ENCODE measurements at places on chromosomes 1 and 21.
A peak's percentile ranks its signal among the peaks of the same experiment; 100 is the strongest.

DNA sequence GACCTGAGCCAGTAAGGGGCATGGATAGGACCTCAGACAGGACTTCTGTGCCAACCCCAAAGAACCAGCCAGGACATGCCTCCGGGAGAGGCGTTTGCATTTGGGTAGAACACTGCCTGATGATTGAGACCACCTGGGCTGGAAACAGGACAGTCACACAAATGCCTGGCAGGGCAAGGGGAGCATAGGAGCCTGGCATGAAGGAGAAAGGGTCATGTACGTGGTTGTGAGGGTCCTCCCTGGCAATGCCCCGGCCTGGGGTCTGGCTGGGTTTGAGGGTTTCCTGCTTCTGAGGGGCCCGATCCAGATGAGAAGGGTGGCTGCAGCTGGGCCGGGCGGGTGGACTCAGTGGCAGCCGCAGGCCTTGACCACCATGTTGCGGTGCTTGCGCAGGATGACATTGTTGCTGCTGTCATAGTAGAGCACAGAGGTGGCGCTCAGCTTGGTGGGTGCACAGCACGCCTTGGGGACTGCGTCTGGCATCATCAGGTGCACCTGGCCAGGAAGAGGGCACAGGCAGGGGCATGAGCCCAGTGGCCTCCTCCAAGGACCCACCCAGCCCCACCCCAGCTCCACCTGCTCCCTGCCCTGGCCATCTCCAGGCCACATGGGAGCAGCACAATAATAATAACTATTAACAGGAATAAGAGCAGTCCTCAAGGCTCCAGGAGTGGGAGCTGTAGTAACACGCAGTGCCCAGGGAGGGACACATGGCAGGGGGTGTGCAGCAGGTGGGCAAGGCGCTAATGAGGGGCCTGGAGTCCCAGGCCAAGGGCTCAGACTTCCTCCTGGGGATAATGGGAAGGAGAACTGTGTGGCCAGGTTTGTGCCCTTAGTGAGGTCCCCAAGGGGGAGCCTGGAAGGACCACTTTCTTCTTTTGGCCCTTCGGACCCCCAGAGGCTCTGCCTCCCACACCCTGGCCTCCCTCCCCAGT is 10.8 kb downstream of the OXCT2 start:
- H3K4me3 ChIP-seq = no peak overlapping the region
- no peaks in the 10 kb centered on the region for H3K27me3 ChIP-seq
- H3K36me3 ChIP-seq = peaks cover 14% of the 10 kb centered on the region
- no peaks in the 10 kb centered on the region for H3K4me1 ChIP-seq

DNA sequence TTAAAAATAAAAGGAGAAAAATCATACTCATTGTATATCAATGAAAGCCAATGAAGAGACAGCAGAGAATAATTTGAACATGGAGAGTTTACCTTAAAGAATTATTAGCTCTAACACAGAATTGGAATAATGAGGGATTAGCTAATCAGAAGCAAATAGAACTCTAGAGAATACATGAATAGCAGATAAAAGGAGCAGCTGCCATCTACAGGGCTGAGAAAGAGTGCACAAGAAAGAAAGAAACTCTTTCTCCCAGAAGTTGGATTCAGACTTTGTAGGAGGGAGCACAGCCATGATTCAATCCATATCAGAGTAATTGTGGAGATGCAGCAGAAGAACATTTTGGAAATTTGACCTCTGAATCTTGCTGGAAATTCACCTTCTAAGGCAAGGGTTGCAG is 1171.2 kb downstream of the PLA2G4A start:
- no peaks in the 10 kb centered on the region for H3K36me3 ChIP-seq
- no peak for DNase-seq
- no peak overlapping the region for H3K4me3 ChIP-seq
- H3K4me1 ChIP-seq = no peaks in the 10 kb centered on the region
- H3K27me3 ChIP-seq = no peaks in the 10 kb centered on the region

DNA sequence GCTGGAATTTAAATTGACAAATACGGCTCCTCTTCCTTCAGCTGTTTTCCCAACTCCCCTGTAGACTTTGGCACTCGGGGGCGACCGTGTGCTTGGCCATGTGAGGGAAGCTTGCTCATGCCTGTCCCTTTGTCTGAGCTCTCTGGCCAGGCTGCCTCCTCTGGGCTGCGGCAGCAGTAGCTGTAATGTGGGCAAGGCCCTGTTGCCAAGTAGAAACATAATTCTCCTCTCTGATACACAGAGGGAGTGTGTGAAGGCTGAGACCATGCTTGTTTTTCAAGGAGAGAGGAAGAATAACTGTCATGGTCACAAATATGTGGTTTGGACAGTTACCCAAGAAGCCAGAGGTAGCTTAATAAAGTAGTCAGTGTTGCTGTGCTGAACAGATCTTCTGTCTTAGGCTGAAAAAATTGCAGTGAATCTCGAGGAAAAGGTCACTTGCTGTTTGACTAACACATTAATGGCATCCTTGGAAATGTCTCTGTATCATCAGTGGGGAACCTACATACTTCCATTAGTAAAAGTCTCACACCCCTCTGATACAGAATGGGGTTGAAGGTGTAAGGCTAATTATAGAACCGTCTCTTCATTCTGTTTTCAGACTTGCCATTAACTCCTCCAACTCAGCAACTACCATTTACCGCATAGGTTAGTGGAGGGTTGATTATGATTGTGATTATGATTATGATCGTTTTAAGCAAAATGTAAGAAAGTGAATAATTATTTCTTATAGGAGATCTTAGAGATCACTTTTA is 94.6 kb downstream of the TGFB2 start:
- no peak overlapping the region for H3K27ac ChIP-seq
- H3K4me1 ChIP-seq = no peaks in the 10 kb centered on the region
- peaks cover 3% of the 10 kb centered on the region for H3K27me3 ChIP-seq
- DNase-seq = no peak

DNA sequence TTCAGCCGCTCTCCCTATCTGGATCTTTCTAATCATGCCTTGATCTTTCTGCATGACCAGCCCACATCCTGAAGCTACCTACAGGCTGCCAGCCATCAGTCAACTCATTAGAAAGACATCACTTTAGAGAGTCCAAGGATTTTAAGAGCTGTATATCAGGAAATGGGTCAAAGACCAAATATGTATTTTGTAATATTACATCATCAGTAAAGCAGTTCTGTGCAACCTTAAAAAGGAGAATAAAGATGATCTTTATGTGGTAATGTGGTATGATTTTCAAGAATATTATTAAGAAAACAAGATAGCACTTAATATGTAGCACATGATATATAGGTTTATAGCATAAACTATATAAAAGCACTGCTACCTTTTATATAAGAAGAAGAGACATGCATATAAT is 47.6 kb downstream of the SLC30A7 start:
- H3K4me1 ChIP-seq = peaks cover 43% of the 10 kb centered on the region
- H3K27me3 ChIP-seq = peaks cover 3% of the 10 kb centered on the region
- DNase-seq = no peak
- H3K36me3 ChIP-seq = peaks cover 77% of the 10 kb centered on the region

GRCh38 chr1:185559684-185560331 is 174.4 kb upstream of the HMCN1 start:
- H3K27me3 ChIP-seq = no peaks in the 10 kb centered on the region
- DNase-seq = peak; percentile 74
- H3K4me3 ChIP-seq = peak overlapping the region; percentile 52
- H3K27ac ChIP-seq = peak overlapping the region; percentile 66
- H3K36me3 ChIP-seq = peaks cover 3% of the 10 kb centered on the region

DNA sequence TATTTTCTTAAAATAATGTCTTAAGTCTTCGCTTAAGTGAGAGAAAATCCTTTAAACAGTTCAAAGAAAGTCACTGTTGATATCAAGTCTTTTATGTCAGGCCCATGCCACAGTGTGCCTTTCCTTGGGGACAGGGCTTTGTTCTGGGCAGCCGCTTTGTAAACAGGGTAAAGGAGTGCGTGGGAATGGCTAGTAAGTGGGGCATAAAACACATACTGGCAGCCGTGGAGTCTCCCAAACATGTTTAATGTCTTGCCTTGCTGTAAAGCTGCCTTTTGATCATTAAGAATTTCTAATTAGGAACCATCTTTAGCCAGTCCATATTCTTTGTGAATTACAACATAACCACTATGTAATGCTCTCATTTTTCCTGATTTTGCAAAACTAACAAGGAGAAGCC is 99.7 kb downstream of the PHTF1 start:
- H3K27me3 ChIP-seq = no peaks in the 10 kb centered on the region
- no peak overlapping the region for H3K27ac ChIP-seq
- no peaks in the 10 kb centered on the region for H3K4me1 ChIP-seq
- H3K4me3 ChIP-seq = no peak overlapping the region
- DNase-seq = no peak
- no peaks in the 10 kb centered on the region for H3K36me3 ChIP-seq

- no peaks in the 10 kb centered on the region for H3K36me3 ChIP-seq
- peaks cover 12% of the 10 kb centered on the region for H3K27me3 ChIP-seq
- DNase-seq = no peak
- H3K4me3 ChIP-seq = no peak overlapping the region
- H3K27ac ChIP-seq = no peak overlapping the region
These were observed 122.3 kb upstream of the SLC44A3 start for GRCh38 chr1:94697839-94698238.

DNA sequence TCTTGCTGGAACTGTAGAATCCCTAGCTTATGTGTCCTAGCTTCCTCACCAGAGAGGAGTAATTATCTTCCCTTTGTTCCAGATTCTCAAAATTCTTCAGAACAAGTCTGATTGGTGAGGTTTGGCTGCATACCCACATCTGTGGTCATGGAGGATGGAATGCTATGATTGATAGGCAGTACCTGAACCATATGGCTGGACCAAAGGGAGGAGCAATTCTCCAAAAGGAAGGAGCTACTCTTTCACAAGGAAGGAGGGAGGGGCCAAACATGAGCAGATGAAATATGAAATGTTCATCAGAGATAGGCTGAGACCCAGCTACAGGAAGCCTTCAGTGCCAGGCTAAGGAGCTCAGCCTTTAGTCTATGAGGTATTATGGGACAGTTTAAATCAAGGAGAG is 5.0 kb upstream of the RNF19B start:
- DNase-seq = no peak
- peaks cover 13% of the 10 kb centered on the region for H3K36me3 ChIP-seq
- H3K4me1 ChIP-seq = peaks cover 49% of the 10 kb centered on the region
- peaks cover 8% of the 10 kb centered on the region for H3K27me3 ChIP-seq
- H3K27ac ChIP-seq = no peak overlapping the region

GRCh38 chr1:145796753-145797152 is 27.1 kb downstream of the RNF115 start:
- no peak overlapping the region for H3K27ac ChIP-seq
- peaks cover 31% of the 10 kb centered on the region for H3K4me1 ChIP-seq
- H3K27me3 ChIP-seq = no peaks in the 10 kb centered on the region
- DNase-seq = no peak
- no peak overlapping the region for H3K4me3 ChIP-seq

DNA sequence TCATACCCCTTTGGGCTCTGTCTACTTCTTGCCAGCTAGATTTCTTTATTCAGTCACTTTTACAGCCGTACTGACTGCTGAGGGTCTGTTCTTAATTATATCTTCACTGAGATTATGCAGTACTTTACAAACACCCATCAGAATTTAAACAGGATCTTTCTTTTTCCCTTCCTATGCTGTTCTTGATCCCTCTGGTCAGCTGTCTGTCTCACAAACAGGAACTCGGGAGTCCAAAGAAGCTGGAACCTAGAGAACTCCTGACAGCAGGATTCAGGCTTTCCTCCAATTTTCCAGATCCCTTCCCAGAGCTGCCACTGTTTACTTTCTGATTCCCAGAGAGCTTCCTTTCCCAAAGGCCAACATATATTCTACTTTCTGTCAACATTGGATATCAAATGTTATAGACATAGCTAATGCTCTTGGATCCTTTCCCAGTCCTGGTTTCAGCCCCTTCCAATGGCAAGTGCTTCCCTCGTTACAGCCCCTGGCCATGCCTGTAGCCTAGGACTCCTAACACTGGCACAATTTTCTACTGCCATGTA is 59.5 kb downstream of the ATP2B4 start:
- H3K4me3 ChIP-seq = no peak overlapping the region
- no peak for DNase-seq
- no peak overlapping the region for H3K27ac ChIP-seq

DNA sequence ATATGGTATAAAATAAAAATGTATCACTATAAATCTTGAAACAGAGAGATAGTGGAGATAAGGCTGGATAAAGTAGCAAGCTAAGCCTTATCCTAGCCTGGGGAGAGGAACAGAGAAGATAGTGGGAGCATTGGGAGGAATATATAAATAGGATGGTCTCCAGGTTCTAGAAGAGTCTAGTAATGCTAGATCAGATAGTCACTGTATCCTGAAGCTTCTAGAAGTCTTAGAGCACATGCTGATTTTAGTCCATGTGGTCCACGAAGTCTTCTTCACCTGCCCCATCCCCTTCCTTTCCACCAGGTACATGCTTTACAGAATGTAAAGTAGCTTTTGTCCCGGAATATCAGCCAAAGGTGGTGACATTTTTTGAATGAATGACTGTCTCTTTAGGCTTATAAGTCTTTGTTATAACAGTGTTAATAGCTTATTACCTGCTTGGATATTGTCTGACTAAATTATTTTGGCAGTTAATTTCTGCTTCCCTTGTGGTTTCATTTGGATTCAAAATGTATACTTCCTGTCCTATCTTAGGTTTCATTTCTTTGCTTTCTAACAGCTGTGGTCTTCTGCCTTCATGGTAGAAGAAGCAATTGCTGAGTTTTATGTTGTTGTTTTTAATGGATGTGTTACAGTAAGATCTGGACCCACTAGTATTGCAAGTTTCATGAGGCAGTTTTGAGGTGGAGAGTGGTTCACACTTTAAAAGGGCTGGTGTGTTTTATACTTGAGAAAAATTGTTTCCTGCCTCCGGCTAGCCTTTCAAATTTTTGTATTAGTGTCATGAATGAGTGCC is 5.9 kb downstream of the SMG7 start:
- peaks cover 9% of the 10 kb centered on the region for H3K36me3 ChIP-seq
- DNase-seq = no peak
- peak overlapping the region; percentile 70 for H3K4me3 ChIP-seq
- H3K27me3 ChIP-seq = no peaks in the 10 kb centered on the region

DNA sequence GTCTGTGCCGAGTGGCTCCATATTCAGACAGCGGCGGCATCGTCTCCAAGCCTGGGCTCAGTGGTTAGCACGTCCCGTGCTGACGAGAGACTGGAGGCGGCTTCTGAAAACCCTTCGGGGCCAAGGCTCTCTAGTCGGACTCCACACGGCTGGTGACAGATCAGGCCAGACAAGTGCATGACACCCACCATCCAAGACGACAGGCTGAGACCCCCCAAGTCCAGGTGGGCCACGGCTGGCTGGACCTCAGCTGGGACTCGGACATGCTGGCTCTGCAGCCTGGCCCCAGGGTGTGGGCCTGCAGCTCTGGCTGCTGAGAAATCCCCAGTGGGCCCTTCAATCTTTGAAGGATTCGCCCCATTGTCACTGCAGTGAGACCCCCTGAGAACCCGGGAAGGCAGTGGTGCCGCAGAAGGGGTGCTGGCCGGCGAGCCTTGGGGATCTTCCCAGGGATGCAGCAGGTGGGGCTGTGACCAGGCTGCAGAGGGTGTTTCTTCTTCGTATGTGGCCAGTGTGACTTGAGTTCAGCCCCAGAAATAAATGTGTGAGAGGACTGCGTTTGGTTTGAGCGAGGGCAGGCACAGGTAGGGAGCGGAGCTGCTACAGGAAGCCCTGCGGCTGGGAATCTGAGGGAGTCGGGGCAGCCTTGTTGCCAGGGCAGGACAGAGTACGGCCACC is 15.9 kb upstream of the SLC19A1 start:
- H3K27ac ChIP-seq = peak overlapping the region; percentile 50
- no peaks in the 10 kb centered on the region for H3K4me1 ChIP-seq
- H3K27me3 ChIP-seq = peaks cover 19% of the 10 kb centered on the region
- no peaks in the 10 kb centered on the region for H3K36me3 ChIP-seq

Data from activated T-helper 1 cell treated with anti-CD3 and anti-CD28 coated beads, Interleukin-12 subunit alpha, Interleukin-12 subunit beta, Interleukin-2, Interleukin-4 antibody, amounts not matched to agents 30 ng/mL and 10 ng/mL and 1 ng/mL, durations not matched to agents 14 hours and 24 hours and 36 hours (primary cell).